Fibroblast of the conjunctiva (primary cell): ENCODE measurements at places on chromosomes 6 and 20.

DNA sequence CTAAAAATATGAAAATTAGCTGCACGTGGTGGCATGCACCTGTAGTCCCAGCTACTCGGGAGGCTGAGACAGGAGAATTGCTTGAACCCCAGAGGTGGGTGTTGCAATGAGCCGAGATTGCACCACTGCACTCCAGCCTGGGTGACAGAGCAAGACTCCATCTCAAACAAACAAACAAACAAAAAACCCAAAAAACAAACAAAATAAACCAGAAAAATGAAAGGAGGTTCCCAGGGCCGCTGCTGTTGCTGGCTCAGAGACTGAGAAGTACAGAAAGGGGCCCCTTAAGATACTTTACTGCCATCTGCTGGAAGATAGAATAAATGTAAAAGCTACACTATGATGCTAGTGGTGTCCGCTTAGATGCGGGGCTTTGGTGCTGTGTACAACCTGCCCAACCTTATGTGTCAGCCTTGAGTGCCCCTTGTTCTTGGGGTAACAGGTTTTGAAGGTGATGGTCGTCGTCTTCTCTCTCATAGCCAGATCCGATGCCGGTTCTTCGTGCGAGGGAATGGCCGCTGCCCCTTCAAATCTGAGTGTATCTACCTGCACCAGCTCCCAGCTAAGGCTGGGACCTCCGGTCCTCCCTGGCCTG is 2.8 kb upstream of the FANCE start:
- DNase-seq, result no peak

GRCh38 chr6:30759575-30760239 is 15.4 kb upstream of the IER3 start:
- no peak for DNase-seq

DNA sequence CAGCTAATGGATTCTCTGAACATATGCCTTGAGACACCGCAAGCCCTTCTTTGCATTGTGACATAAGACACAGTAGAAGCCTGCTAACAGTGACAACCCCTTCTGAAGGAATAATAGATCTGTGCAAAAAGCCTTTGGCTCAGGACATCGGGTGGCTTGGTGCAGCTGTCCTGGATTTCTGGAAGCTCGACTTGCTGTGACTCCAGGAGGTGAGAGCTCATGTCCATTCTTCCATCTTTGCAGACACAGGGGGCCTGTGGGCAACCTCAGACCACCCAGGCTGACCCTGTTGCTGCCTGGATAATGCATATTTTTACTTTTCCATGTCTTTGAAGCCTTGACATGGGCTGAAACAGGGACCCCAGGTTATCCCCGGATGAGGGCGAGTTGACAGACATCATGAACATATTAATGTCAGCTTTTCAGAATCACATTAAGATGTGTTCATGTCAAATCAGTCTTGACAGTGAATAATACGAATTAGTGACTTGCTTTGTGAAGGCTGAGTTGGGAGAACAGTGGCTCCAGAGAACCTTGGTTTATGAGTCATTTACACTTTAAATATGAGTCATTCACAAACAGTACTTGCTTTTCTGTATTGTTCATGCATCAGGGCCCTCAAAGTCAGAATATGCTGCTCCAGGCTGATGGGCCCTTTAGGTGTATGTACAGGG is 66.8 kb upstream of the IYD start:
- DNase-seq, result peak; percentile 28

DNA sequence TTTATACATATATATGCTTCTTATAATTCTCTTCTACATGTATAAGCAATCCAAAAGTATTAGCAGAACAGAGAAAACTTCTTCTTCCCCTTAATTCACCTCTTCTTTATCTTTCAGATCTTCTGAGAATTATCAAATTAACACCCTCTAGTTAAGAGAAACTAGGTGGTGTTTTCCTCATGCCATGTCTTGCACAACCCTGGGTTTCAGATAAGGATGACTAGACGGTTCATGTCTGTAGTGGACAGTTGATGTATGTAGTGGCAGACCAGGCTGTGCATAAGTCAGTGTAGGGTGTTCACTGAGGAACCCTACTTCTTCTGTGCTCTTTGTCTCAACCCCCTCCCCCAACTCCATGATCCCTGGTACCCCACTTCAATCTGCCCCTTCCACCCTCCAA is 187.3 kb downstream of the SAMD5 start:
- no peak for DNase-seq

DNA sequence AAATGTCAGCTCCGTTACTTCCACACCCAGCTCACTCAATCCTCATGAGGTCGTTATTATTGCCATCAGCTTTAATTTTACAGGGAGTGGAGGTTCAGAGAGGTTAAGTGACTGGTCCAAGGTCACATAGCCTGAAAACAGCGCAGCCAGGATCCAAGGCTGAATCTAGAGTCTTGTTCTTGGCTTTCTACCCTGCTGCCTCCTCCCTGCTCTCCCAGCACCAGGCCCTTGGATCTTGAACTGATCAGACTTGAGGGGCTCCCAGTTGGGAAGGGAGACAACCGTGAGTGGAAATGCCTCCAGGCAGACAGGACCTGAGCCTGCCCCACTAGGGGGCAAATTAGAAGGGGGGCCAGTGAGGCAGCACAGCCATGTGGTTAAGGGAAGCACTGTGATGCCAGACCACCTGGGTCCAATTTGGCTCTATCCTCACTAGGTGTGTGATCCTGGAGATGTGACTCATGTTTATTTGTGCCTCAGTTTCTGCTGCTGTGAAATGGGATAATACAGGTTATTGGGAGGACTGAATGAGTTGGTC is 135.6 kb upstream of the PTPN1 start:
- DNase-seq, result no peak

GRCh38 chr6:79984261-79984660 is 20.2 kb upstream of the TTK start:
- DNase-seq, result no peak

- DNase-seq, result no peak
These were observed 27.9 kb downstream of the NTSR1 start for GRCh38 chr20:62736407-62737071.

DNA sequence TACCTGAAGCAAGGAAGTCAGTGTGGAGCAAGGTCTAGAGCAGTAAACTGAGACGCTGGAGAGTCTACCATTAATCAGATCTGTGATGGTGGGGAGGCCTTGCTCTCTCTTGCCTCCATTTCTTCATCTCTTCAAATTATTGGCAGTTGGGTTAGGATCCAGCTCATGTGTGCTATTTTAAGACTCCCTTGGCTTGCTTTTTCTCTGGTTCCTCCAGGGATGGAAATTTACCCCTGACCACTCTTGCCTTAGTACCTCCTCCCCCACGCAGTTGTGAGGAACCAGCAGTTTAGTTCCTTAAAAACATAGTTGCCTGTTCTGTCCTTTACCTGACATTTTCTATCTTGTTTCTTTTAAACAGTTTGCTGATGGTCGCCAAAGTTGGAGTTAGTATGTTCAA is 7.4 kb downstream of the TMEM14C start:
- no peak for DNase-seq

- no peak for DNase-seq
These were observed 6.4 kb upstream of the TXNDC5 start for GRCh38 chr6:7916959-7917358.

DNA sequence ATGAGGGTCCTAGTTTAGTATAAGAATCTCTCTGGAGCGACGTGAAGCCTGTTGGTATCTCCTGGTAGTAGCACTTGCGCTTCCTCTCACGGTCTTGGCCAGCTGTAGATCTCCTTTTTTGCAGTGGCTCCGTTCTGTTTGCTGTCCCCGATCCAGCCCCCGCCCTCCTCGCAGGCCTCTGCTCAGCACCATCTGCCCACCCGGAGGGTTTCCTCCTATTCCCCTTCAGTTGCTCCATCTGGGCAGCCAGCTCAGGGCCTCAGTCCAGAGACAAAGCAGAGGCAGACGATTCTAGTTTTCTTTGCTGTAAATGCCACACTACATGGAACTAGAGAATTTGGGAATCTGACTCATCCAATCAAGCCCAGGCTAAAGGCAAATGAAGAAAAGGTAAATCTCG is 126.6 kb downstream of the TIAM2 start:
- no peak for DNase-seq

DNA sequence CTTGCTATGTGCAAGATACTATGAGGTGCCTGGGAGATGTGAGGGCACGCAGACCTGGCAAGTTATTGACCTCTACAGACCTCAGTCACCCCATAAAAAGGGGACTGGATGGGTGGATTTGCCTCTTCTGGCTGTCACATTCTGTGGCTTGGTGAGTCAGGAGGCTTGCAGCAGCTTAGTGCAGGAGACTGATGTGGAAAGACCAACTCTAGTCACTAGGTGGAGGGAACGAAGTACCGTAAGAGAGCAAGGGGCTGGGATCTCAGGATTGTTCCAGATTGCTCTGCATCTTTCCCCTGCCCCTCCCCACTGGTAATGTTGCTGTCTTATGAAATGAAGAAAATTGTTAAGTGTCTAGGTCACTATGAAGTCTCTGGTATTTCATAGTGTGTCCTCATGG is 3.3 kb downstream of the MAPRE1 start:
- peak; percentile 41 for DNase-seq

GRCh38 chr6:51472745-51473487 is 614.5 kb downstream of the PKHD1 start:
- DNase-seq, result no peak

- DNase-seq, result peak; percentile 8
These were observed 19.1 kb upstream of the CHMP4B start for GRCh38 chr20:33791959-33792597.

DNA sequence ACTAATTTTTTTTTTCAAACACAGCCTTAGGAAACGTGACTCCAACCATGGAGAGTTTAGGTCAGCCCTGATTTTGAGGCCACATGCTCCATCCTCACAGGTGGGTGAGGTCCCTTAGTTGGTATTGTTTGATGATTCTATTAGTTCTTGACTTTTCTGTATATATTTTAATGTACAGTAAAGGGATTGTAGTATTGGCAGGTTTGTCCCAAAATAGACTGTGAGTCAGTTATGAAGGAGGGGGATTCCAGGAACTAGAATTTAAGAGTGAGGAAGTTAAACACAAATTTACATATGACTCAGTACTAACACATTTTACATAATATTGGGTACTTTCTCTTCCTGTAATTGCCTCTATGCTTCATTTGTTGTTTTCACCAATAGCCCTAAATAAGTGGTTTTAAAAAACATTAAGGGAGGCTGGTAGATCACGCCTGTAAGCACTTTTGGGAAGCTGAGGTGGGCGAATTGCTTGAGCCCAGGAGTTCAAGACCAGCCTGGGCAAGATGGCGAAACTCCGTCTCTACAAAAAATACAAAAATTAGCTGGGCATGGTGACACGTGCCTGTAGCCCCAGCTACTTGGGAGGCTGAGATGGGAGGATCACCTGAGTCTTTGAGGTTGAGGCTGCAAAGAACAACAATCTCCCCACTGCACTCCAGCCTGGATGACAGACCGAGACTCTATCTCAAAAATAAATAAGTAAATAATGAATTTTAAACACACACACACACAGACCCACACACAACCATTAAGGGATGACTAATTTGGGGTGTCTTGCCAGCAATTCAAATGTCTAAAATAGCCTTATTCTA is 81.8 kb downstream of the SGK1 start:
- no peak for DNase-seq

GRCh38 chr6:89487864-89488263 is 54.9 kb downstream of the ANKRD6 start:
- no peak for DNase-seq

GRCh38 chr6:11419763-11420453 is 117.6 kb upstream of the TMEM170B start:
- DNase-seq, result no peak

DNA sequence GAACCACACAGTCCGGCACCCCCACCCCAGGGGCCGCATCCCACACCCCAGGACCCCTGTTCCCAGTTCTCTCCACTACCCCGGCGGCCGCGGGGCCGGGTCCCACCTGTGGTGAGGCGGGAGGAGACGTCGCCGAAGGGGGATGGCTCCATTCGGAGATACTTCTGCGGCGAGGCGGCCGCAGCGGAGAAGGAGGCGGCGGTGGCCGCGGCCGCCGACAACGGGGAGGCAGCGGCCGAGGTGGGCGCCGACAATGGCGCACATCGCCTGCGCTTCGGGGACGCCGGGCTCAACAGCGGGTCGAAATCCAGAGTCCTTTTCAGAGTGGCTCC is 723 bp downstream of the AKIRIN2 start:
- DNase-seq, result no peak

GRCh38 chr6:162203287-162203686 is 524.3 kb downstream of the PRKN start:
- no peak for DNase-seq

DNA sequence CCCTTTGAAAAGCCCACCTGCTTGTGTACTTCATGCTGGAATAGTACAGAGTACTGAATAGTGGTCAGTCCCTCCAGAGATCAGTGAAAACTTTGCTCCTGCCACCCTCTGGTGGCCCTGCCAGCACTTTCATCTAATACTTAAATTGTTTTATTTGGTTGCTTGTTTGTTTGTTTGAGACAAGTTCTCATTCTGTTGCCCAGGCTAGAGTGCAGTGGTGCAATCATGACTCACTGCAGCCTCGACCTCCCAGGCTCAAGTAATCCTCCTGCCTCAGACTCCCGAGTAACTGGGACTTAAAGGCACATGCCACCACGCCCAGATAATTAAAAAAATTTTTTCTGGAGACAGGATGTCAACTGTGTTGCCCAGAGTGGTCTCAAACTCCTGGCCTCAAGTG is 9.1 kb downstream of the FAM83D start:
- peak; percentile 10 for DNase-seq

GRCh38 chr20:1212607-1213396 is 9.5 kb downstream of the C20orf202 start:
- peak; percentile 43 for DNase-seq

- no peak for DNase-seq
These were observed 260.4 kb downstream of the CBLN4 start for GRCh38 chr20:55744896-55745295.

- DNase-seq, result no peak
These were observed 81.6 kb downstream of the PXDC1 start for GRCh38 chr6:3669916-3670315.

GRCh38 chr6:15462717-15463525 is 199.9 kb downstream of the DTNBP1 start:
- DNase-seq, result peak; percentile 36

- DNase-seq, result no peak
These were observed 20.2 kb upstream of the BCLAF1 start for GRCh38 chr6:136309729-136310311.

- DNase-seq, result peak; percentile 91
These were observed 100.8 kb downstream of the FAM217A start for GRCh38 chr6:3977875-3978711.

DNA sequence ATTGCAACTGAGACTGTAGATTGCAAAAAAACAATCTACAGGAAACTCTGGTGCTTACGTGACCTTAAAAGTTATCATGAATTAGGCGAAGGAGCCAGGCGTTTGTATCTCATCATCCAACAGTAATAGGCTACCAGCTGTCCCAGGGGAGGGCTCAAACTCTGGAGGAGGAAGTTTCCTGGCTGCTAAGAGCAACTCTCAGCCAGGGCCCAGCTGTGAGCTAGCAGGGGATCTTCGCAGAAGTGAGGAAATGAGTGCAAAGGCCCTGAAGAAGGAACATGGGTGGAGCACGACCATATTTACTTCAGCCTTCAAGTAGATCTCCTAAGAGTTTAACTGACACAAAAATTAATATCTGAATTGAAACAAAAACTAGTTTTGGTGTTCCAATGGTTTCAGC is 686.9 kb upstream of the MAP3K7 start:
- no peak for DNase-seq

GRCh38 chr20:3728876-3729275 is 3.6 kb upstream of the HSPA12B start:
- DNase-seq, result no peak
